ENCODE measurements at places on chromosomes 2 and 18. TPM values are rescaled to one million over a fixed set of nuclear protein-coding genes. Genes with fewer than 3 reads are reported as not detected.

Gene NOSTRIN
- 35.0 TPM for total RNA-seq

Gene C2orf72
- 1.3 TPM for total RNA-seq

Gene TXNDC2
- total RNA-seq, result not detected

DNA sequence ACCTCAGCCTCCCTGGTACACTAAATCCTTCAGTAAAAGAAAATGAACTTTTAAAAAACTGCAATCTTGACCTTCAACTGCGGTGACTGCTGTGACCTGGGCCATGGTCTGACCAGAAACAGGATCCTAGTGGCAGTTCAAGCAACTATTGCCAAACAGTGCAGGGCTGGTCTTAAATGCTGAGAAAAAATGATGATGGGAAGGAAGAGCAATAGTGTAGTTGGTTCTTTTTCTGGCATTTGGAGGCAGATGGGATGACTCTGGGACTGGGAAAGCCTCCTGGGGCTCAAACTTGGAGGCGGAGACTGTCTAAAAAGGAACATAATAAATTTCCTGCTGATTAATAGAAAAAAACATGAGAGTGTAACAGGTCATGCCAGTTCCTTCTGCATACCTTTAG is 45.4 kb downstream of the CHN1 start:
- no peak for DNase-seq

- DNase-seq, result no peak
Observed at GRCh38 chr2:240705204-240705791, 13.6 kb downstream of the AQP12A start.

- no peak for DNase-seq
Observed at GRCh38 chr2:218732761-218733158, 22.1 kb downstream of the TTLL4 start.

GRCh38 chr2:25034081-25034480 is 7.8 kb upstream of the EFR3B start:
- DNase-seq, result no peak

GRCh38 chr2:51335087-51336058 is 303.4 kb upstream of the NRXN1 start:
- no peak for DNase-seq

- no peak for DNase-seq
Observed at GRCh38 chr2:49110571-49110970, 43.7 kb downstream of the FSHR start.

GRCh38 chr2:235706506-235706905 is 212.7 kb downstream of the AGAP1 start:
- DNase-seq, result no peak

- DNase-seq, result no peak
Observed at GRCh38 chr18:31931886-31932240, 11.1 kb downstream of the TRAPPC8 start.
